ENCODE measurements at places on chromosomes 4 and X.
A peak's percentile ranks its signal among the peaks of the same experiment; 100 is the strongest.

DNA sequence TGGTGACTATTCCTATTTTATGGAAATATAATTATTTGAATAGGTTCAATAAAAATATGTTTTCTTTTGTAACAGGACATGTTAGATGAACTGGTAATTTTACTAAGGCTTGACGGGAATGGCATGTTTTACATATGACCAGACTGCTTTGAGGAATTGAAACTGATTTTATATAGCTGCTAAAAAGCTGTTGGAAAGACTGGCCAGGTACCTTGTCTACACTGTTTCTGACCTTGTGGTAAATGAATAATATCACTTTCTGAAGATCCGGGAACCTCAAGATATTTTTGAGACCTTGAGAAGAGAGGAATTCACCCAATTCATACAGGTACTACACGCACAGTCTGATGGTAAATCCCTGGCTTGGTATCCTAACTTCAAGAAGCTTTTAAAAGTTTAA, 42.1 kb upstream of the USP46 start:
- DNase-seq, result no peak

DNA sequence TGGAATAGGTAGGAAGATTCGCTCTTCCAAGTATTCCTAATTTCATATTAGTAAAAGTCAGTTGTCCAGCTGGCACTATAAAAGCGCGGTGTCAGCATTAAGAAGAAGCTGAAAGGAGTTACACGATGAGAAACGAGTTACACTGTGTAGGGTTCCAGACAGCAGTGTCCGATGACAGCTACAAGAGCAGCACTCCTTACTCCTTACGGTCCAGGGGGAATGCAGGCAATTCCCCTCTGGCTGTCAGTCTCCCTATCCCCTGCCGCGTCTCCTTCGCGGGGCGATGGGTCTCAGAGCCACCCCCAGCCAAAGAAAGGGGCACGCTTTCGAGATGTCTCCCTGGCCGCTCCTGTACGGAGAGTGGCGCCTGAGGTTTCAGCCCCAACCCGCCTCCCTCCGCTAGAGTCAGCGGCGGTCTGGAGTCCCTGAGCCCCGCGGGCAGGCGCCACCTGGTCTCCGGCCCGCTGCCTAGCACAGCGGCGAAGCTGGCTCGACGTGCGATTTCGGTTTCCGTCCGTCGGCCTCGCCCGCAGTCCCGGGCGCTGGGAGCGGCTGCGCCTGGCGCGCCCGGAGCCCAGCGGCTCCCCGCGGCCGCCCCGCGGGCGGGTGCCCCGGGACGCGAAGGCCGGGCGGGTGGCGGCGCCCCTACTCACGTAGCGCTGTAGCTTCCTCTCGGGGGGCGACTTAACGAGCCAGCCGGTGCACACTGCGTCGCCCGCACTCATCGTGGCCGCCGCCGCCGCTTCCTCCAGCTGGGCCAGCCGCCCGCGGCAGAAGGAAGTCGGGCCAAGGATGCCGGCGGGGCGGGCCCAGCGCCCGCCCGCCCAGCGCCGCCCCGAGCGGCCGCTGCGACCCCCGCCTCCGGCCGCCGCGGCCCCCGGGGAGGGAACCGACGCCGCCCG, at the start of gene GAB3:
GAB3 (minus strand) TSS at position 777 of the 902 bp plus-strand sequence; CDS start at position 725, 52 bp downstream.
- no peak for DNase-seq

- no peak for DNase-seq
Measured at GRCh38 chrX:6026429-6026828, 202.2 kb downstream of the NLGN4X start.

- DNase-seq, result no peak
Measured at GRCh38 chrX:56782791-56783449, 53.9 kb downstream of the NBDY start.

GRCh38 chr4:48801016-48801715, 21.1 kb upstream of the FRYL start:
- DNase-seq, result no peak

DNA sequence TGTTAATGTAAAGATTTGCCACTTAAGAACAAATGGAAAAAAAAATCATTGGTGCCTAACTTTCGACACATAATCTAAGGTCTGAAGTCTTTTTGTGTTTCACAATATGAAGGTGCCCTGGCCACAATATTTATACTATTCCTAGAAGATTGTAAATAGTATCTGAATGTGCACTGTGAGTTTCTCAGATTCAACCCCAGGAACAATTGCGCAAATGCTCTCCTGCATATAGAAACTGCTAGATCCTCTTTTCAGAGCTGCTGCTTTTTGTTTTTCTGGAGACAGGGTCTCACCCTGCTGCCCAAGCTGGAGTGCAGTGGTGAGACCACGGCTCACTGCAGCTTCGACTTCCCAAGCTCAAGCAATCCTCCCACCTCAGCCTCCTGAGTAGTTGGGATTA, 480.1 kb upstream of the FTHL17 start:
- DNase-seq, result no peak

GRCh38 chr4:22842360-22843018, 149.8 kb downstream of the GBA3 start:
- no peak for DNase-seq

DNA sequence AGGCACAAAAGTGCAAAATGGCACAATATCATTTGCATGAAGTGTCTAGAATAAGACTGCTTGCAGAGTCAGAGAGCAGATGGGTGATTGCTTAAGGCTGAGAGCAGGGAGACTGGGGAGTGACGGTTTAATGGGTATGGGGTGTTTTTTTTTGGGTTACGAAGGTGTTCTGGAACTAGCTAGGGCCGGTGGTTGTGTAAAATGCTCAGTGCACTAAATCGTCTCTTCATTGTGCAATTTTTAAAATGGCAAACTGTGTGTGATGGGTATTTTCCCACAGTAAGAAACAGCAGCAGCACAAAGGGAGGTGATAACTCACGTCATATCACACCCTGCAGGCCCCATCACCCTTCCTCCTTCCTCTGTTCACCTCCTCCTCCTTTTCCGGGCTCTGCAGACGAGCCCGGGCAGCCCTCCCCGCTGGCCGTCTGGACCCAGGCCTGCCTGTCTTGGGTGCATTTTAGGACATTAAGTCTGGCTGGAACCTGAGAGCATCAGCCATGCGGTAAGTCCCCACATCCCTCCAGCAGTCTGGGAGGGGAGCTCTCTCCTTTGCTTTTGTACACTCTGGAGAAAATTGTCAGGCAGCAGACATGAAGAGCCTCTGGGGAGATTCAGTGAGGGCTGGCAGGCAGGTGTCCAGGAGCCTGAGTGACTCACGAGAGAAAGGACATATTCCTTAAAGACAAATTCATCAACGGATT, 42.7 kb downstream of the ASMT start:
- DNase-seq, result peak; percentile 35

DNA sequence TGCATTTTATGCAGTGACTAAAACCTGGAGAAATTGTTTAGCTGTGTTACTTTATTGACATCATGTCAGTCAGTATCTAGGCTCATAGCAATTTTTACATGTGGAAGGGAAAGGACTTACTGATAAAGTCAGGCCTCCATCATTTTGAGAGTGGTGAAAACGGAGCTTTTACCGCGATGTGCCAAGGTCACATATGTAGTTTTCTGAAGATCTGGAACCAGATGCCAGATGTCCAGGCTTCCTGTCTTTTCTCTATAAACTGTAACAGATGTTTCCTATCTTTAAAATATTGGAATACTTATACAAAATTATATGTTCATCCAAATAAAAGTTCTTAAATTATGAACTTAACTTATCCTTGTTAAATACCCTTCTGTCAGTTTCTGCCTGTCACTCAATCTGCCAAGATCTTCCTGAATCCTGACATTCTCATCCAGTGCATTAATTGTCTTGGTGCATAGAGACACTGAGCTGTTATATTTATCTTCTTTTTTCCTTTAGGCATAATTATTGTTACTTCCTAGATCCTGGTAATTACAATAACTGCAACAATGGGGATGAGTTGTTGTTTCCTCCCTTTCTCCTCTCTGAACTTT, 1646.2 kb upstream of the TENM3 start:
- no peak for DNase-seq

- no peak for DNase-seq
Measured at GRCh38 chr4:6785572-6785925, 3.0 kb downstream of the KIAA0232 start.

DNA sequence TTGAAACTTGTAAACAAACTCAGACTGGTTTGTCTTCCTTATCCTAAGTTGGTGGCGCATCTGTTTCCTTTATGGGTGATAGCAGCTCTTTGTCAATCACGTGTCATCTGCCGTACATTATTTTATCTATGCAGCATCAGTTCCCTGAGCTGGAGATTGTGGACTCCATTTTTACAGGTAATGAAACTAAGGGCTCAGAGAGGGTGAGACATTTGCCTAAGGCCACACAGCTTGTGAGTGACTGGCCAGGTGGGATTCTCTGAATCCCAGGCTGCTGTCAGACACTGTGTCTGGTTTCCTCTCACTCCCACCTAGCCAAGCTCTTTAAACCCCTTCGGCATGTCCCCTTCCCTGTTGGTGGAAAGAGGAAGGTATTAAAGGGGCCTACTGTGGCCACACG, 41.7 kb upstream of the CLCN4 start:
- no peak for DNase-seq

DNA sequence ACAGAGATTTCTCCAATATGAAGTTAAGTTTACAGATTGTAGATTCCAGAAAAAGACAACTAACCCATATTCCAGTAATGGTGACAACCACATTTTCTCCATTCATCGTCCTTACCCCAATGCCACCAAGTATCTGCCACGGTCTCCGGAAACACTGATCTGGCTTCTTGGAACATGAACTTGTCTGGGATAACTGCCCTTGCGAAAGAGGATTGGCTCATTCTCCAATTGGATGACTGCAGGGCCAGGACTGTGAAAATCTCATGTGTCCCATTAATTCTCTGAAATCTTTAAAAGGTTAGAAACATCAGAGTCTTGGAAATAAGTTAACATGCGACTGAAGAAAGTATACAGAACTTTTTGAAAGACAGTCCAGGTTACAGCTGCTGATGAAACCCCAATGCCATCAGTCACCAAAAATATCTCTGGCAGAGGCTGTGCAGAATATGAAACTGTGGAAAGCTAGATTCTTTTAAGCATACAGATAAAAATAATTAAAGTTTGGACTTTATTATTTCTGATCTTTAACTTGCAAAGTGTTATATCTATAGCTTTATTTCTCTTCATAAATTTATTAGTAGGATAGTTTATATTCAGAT, 496.9 kb downstream of the PPARGC1A start:
- DNase-seq, result no peak

DNA sequence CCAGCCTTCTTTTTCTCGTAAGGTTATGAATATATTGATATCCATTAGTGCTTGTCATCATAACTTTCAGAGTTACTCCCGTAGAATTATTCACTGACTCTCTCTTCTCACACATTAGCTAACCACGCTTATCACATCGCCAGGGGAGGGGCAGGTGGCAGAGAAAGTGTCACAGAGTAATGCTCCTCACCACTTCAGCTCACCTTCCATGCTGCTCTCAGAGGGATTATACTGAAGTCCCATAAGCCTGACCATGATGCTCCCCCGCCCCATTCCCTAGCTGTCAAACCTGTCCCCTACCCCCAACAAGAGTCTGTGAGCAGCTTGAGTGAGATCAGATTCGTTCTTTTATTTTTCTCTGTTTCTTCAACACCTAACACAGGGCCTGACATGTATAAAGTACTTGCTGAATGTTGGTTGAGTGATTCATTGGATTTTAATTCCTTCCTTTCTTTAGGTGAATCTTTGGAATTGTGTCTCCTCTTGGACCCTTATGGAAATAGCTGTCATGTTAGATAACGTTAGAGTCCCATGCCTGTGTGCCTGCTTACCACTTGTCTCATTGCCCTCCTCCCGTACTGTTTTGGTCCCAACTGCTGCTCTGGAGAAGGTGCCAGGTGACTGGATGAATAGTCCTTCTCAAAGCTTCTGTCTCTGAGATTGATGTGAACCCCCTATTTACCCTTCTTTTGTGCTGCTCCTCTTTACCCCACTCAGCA, 55.1 kb downstream of the RS1 start:
- no peak for DNase-seq

- no peak for DNase-seq
Measured at GRCh38 chr4:17163156-17163771, 264.8 kb upstream of the LDB2 start.

GRCh38 chrX:13198056-13198761, 121.6 kb downstream of the ATXN3L start:
- DNase-seq, result no peak

DNA sequence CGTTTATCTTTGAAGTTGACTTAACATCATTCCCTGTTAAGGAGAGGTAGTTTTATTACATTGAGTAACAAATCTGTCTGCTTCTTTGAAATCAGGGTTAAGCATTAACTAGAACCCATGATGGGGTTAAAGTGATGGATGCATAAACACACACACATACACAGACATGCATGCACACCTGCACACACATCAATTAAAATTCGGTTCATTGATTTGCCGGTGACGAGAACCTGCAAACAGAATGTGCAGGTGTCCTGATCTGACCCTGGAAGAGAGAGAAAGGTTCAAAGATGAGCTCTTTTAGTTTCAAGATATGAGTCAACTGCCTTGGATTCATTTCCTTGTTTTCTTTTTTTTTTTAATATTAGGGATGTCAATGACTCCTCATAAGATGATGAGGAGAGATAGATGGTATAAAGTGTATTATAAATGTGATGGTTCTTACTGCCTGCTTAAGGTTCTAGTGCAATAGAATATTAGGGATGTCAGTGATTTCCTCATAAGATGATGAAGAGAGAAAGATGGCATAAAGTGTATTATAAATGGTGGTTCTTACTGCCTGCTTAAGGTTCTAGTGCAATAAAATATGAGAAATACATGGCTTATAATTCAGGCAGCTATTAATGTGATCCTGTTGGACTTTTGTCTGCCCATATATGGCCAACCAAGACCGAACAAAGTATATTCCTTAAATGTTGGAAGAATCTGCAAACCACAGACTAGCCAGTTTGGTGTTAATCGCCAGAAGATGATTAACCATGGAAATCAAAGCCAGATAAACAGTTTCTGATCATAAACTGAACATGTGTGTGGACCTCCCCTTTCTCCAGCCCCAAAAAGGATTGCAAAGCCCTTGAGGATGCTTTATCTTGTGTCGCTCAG, 14.1 kb upstream of the CD99 start:
- DNase-seq, result peak; percentile 70

DNA sequence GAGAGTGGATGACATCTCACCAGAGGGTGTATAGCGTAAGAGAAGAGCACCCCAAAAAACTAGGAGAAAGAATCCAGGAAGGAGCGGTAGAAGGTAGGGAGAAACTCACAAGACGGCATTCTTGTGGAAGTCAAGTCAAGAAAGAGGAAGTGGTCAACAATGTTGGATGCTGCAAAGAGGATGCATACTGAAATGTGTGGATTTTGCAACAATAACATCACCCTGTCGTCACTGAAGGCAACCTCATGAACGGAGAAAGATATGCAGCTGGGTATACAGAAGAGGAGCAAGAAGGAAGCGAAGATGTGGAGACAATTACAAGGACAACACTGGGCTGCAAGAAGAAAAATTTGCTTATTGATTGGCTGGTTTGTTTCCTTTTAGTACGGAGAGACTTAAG, 11.4 kb upstream of the TAPT1 start:
- no peak for DNase-seq

- DNase-seq, result peak; percentile 45
Measured at GRCh38 chr4:15719506-15719905, 16.6 kb downstream of the BST1 start.

DNA sequence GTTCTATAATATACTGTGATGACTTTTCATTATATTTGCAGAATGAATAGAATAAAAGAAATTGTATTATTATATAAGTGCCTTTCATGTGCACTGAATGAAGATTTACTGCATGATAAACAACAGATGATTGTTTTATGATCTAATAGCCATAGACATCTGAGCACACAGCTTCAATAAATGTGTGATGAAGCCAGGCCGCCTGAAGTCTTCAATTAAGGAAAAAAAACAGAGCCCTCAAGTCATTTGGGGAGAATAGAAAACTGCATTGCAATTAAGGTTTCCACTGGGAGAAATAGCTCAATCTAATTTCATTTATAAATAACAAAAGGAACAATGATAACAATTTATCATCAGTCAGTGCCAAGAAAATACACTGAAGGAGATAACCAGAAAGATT, 955.2 kb downstream of the FSTL5 start:
- no peak for DNase-seq
